Stimulated activated CD8-positive, alpha-beta memory T cell treated with anti-CD3 and anti-CD28 coated beads, Interleukin-15, amount 100 ng/mL, for 4 hours (primary cell): ENCODE measurements at places on chromosomes 1 and 21.

- no peak for DNase-seq
These were observed 274.1 kb downstream of the FOXD2 start for GRCh38 chr1:47711848-47712492.

- DNase-seq: no peak
These were observed 142.5 kb downstream of the DHRS3 start for GRCh38 chr1:12475530-12475934.

- DNase-seq: no peak
These were observed 27.3 kb upstream of the CD84 start for GRCh38 chr1:160606611-160607010.

- no peak for DNase-seq
These were observed 2.6 kb downstream of the HDGF start for GRCh38 chr1:156748670-156749418.

DNA sequence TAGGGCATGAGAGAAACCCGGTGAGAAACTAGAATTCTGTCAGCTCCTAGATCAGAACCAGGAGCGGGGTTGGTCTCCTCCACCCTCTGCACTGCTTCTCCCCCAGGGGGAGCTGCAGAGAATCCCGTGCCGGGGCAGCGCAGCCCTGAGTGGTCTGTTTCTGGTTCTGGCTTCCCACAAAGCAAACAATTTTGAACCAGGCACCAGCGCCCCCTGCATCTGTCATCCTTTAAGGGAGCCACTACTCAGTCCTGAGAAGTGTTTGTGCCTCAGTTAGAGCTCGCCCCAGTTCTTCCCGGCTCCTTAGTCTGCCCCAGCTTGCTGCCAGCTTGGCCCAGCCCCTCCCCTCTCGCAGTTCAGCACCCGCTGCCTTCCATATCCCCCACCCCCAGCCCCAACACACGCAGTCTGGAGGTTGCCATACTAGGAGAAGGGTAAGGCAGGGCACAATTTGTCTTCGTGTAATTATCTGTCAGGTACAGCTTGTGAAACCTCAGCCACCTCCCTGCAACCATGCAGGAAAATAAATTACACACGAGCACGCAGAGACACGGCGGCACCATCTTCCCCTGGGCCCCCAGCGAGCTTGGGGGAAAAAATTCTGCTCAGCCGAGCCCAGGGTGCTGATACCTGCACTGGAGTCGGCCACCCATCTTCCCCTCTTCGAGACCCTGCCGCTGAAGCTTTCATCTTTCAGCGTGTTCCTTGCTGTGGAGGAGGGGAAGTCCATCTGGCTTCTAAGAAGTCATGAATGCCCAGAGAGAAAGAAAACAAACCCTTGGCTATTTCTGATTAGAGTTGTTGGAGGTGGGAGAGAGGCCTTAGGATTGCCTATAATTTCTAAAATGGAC is 62.6 kb upstream of the CD1D start:
- DNase-seq: no peak

- DNase-seq: no peak
These were observed 67.6 kb upstream of the EDEM3 start for GRCh38 chr1:184822267-184822666.

DNA sequence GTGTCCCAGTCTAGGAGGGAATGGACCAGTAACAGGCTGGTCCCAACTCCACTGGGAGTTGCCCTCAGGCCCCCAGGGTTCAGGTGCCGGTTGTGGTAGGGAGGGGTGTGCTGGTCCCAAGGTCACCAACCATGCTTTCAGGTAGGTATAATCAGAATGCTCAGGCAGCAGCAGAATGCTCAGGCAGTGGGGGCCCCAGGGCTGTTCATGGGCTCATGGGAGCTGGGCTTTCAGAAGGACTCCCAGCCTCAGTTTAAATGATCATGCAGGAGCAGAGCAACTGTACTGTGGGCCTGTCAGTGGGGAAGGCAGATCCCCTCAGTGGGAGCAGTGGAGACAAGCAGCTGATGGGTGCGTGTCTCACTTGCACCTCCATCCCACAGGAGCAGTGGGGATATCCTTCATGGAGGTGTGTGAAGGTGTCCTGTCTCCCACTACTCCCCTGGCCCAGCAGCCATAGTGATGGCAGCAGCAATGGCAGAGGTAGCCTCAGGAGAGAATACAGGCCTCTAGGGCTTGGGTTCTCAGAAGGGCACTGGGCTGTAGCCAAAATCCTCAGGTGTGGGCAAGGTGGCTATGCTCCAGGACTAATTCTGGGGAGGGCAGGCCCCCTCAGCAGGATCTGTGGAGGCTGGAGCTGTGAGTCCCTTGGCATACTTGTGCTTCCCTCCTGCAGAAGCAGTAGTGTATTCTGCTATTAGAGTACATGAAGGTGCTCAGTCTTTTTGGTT is 917.3 kb upstream of the B3GALT2 start:
- DNase-seq: no peak

DNA sequence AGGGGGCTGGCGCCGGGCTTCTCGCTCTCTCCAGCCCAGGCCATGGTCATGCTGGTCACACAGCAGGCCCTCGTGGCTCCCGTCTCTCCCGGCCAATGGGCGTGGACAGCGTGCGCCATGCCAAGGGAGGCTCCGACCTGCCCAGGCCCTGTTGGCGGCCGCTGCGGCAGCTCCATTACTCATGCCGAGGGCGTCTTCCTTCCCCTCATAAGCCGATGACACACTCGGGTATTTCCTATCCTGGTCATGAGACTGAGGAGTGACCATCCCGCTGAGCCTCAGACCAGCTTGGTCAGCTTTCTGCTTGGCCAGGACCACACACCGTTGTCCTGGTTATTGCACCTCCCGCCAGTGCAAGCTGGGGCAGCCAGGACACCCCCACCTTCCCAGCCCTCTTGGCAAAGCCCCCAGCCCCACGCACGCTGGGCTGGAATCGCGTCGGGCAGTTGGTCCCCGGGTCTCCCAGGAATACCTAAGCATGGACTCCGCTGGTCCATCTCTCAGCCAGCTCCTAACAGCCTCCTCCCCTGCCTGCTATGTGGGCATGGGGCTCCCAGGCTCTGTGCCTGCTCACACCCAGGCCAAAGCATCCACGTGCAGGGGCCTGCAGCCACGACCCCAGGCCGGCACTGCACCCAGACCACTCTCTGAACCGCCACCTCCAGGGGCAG is 49.8 kb downstream of the ARHGEF16 start:
- no peak for DNase-seq

GRCh38 chr1:67532452-67533216 is 102.4 kb upstream of the SERBP1 start:
- no peak for DNase-seq

- DNase-seq: no peak
These were observed 54.5 kb upstream of the GADD45A start for GRCh38 chr1:67630438-67631045.

- no peak for DNase-seq
These were observed 287.1 kb upstream of the ADGRL4 start for GRCh38 chr1:79293611-79294010.

GRCh38 chr1:231982871-231983587 is 356.4 kb downstream of the DISC1 start:
- DNase-seq: no peak
